ENCODE measurements at places on chromosomes 5 and 9. TPM values are rescaled to one million over a fixed set of nuclear protein-coding genes. Genes with fewer than 3 reads are reported as not detected.

DNA sequence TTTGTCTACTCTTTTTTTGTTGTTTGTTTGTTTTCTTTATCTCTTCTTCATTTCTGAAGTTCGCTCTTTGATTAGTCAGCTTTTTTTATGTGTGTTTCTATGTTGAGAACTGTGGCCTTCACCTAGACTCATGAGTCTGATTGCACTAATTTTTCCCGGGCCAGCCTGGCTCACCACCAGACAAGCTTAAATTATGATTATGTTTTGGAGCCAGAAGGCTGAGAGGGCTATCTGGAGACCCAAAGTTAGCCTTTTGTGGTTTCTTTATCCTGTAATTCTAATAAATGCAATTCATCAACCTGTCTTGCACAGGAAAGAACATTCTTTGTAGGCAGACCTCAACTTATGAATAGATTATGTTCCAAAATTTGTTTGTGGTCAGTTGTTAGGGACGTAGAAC is 20.8 kb upstream of the ACTBL2 start:
- DNase-seq: no peak

- no peak for DNase-seq
Measured at GRCh38 chr9:116741086-116741740, 54.1 kb downstream of the TRIM32 start.

GRCh38 chr9:19728101-19728500 is 60.7 kb downstream of the SLC24A2 start:
- no peak for DNase-seq

DNA sequence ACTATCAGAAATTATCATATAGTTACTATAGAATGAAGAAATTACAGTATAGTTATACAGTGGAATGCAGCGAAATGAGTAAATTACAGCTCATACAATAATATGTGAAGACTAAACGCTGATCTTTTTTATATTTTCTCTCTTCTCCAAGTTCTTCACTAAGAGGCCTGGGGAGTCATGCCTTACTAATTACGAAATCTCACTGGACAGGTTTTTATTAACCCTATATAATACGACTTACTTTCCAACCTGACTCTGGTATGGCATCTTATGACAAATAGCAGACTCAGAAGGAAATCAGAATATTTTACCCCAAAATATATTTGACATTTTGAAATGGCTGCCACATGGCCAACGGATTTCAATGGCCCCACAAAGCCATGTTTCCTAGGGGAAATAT is 9.1 kb downstream of the CARNMT1 start:
- no peak for DNase-seq

GRCh38 chr5:96256795-96257470 is 176.1 kb downstream of the PCSK1 start:
- peak; percentile 17 for DNase-seq

GRCh38 chr9:7097785-7098752 is 340.3 kb downstream of the KDM4C start:
- DNase-seq: no peak

- DNase-seq: no peak
Measured at GRCh38 chr5:2223303-2223702, 340.6 kb upstream of the IRX4 start.

DNA sequence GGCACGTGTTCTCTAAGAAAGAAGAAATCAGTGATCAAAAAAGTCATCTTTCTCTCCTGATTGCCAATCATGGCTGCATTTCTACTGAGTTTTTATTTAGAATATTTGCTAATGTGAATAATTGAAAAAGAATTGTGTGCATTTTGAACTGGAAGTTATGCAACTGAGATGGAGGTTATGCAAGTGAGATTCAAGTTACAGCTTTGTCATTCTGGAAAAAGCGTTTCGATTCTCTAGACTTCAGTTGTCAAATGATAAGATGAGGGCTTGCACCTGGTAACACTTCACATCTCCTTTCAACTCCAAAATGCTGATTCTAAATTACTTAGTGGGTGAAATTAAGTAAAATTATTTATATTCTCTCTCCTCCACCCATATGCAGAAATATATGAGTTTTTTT is 36.4 kb downstream of the C6 start:
- no peak for DNase-seq

- DNase-seq: no peak
Measured at GRCh38 chr5:95332158-95332557, 47.3 kb upstream of the MCTP1 start.

DNA sequence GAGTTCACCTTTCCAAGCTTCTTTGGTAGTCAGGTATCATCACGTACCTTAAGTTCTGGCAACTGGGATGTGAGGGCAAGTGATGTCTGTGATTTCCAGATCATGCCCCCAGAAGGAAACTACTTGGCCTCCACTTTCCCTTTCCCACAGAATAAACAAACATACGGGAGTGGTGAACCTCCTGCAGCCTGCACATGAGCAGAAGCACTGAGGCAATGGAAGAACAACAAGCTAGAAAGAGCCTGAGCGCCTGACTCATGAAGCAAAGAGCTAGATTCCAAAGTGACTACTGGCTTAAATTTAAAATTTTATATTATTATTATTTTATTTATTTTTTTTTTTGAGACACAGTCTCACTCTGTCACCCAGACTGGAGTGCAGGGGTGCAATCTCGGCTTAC is 35.0 kb downstream of the ARL15 start:
- DNase-seq: no peak

- DNase-seq: no peak
Measured at GRCh38 chr9:121607434-121608167, 43.8 kb upstream of the DAB2IP start.

GRCh38 chr9:110714314-110714713 is 45.7 kb downstream of the MUSK start:
- DNase-seq: no peak

GRCh38 chr9:87160148-87161102 is 213.1 kb upstream of the GAS1 start:
- DNase-seq: no peak

DNA sequence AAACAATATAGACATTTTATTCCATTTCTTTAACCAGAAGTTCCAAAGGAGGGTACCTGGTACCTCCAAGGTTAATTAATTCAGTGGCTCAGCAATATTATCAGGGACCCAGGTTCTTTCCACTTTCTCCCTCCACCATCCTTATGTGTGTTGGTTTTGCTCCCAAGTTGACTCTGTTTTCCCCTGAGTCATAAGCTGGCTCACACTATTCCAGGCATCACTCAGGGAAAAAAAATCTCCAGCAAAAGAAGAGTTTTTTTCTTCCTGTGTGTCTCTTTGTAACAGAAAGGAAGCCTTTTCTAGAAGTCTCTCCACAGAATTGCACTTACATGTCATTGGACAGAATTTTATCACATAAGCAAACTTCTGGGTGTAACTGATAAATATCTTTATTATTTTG is 31.2 kb upstream of the GALNT10 start:
- DNase-seq: no peak

GRCh38 chr9:125238127-125238914 is 2.8 kb downstream of the HSPA5 start:
- no peak for DNase-seq

DNA sequence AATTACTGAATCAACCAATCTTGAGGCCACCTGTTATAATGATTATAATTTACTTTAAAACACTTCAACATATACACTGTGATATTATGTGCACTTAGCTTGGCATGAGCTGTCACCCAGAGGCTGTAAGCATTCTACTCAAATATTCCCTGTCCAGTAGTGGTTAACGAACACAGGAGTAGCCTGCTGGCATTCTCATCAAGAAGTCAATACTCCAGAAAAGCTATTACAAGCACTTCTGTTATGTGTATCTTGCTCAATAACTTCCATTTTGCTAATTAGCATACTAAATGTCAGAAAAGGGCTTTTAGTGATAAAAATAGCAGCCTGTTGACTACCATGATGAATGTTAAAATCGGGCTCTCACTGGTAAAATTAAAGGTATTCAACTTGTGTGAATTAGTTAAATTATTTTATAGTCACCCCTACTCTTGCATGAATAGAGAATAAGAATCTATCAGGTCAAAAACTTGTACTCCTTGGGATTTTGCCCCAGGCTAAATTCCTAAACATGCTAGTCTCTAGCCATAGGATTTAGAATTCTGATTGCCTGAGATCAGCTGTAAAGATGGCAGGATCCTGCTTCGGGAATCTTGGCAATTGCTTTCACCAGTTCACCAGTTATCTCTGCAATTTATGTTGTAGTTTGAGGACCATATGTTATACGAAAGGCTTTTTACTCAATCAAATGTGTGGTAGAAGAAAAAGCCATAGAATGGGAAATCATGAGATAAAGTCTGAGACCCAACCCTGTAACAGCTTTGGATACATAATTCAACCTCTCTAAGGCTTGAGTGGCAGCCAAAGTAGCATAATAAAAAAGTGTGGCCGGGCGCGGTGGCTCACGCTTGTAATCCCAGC is 43.4 kb upstream of the PAM start:
- DNase-seq: no peak

- no peak for DNase-seq
Measured at GRCh38 chr5:171757853-171758535, 27.6 kb upstream of the SMIM23 start.

DNA sequence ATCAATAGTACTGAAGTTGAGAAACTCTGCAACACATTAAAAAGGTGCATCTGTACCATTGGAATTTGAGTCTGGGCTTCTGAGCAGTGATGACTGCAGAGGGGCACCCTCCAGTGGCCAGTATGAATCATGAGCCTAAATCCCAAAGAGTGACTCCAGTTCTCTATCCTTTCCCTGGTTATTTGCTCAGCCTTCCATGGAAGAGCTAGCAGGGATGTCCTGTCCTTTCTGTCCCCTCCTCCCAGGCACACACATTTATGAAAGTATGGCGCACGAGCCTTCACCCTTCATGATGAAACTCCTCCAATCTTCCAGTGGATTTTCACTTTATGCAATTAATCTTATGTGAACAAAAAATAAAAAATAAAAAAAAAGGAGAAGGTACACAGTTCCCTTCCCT is 81.0 kb downstream of the ESM1 start:
- no peak for DNase-seq

DNA sequence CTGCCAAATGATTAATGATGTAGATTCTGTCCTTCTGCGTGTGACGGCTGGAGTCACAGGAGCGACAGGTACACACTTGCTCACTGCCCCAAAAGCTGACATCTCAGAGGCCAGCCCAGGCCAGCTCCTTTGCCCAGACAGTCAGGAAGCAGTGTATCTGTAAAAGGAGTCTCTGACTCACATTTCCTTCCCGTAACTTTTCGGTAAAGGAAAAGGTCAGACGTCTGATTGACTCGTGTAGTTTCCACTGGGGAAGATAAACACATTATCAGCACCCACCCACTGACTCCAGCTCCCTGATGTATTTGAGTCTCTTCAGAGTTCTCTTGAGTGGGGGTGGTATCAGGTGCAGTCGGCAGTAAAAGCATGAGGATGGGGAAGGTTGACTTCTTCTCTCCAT is 64.4 kb upstream of the WWC1 start:
- peak; percentile 26 for DNase-seq

- DNase-seq: no peak
Measured at GRCh38 chr5:178544166-178544834, 45.9 kb downstream of the COL23A1 start.

DNA sequence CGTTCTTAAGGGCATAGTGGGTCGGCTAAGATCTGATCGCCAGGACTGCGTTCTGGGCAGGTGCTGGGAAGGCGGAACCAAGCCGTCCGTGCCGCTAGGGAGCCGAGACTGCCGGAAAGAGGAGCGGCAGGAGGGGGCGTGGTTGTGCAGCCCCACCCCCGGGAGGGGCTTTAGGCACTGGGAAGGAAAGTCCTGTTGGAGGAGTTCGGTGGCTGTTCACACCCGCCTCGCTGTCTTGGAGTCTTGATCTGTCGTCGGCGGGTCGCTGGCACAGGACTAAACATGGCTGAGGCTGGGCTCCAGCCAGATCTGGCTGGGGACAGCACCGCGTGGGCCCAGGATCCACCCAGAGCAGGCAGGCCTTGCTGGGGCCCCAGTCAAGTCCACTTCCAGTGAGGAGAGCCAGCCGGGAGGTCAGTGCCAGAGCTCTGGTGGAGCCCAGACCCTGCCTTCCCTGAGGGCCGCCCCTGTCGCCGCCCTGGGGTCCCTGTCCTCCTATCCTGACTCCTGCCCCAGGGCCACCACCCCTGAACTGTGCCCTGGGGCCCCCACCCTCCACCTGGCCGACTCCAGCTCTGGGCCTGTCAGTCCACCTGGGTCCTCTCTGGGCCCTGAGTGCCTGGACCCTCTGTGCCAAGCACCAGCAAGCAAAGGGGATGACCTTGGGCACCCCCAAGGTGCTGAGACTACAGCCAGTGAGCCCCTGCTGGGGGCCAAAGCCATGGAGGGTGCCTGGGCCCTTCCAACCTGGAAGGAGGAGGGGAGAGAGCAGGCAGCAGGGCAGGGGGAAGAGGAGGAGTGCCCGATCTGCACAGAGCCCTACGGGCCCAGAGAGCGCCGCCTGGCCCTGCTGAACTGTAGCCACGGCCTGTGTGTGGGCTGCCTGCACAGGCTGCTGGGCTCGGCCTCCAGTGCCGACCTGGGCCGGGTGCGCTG is 4.5 kb downstream of the RNF208 start:
- no peak for DNase-seq

- peak; percentile 55 for DNase-seq
Measured at GRCh38 chr5:80408484-80409366, 861 bp downstream of the ZFYVE16 start.

DNA sequence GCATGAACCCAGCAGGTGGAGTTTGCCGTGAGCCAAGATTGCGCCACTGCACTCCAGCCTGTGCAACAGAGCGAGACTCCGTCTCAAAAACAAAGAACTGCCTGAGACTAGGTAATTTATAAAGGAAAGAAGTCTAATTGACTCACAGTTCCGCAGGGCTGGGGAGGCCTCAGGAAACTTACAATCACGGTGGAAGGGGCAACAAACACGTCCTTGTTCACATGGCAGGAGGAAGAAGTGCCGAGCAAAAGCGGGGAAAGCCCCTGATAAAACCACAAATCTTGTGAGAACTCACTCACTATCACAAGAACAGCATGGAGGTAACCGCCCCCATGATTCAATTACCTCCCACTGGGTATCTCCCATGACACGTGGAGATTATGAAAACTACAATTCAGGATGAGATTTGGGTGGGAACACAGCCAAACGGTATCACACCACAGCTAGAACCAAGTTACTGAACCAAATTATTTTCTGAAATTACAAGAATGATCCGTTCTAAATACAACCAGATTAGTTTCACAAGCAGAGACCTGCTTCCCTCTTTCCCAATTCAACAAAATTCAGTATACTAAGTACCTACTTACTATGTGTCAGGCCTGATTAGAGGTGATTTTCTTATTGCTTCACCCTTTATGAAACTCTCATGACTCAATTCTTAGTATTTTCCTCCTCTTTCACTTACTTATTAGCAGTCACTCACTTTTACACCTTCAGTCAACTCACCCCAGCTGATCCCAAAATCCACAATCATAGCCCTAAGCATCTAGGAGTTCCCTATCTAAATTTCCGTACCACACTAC is 8.4 kb downstream of the UBTD2 start:
- peak; percentile 88 for DNase-seq

GRCh38 chr5:134438721-134439123 is 27.0 kb upstream of the CDKN2AIPNL start:
- no peak for DNase-seq

GRCh38 chr5:107812570-107813141 is 141.9 kb upstream of the EFNA5 start:
- no peak for DNase-seq

GRCh38 chr5:44358421-44358820 is 30.8 kb downstream of the FGF10 start:
- no peak for DNase-seq

- DNase-seq: no peak
Measured at GRCh38 chr5:115484368-115484767, 60.2 kb downstream of the FEM1C start.

Gene DMRT1
- total RNA-seq: not detected

Gene SLC46A2
- total RNA-seq: not detected

Gene GNA14
- not detected for total RNA-seq

Gene GABRA1
- not detected for total RNA-seq

Gene MSX2
- total RNA-seq: not detected

Gene WNT8A
- not detected for total RNA-seq

Measured in activated naive CD4-positive, alpha-beta T cell treated with anti-CD3 and anti-CD28 coated beads for 36 hours (primary cell).